ENCODE measurements at places on chromosomes 4 and X.

GRCh38 chr4:42425146-42426065, 28.1 kb downstream of the SHISA3 start:
- DNase-seq, result no peak

DNA sequence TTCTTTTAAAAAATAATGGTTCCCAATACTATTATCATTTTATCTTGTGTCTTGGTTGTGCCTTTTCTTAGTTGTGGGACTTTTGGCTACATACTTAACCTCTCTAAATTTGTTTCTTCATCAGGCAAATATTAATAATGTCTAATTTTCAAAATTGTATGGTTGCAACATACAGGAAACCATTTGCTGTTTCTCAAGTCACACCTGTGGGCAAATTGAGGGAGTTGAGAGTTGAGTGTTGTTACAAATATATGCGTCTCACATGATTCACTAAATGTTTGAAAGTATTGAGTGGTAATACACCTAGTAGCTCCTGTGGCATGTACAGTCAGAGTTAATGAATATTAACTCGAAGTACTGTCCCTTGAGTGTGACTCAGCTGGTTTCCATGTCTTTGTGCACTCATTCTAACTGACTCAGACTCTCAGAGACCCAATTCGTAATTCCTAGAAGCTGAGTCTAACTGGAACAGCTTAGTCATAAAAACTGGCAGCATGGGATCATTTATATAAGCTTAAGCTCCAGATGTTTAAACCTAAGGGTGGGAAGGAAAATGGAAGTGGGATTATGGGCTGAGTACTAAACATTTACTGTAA, 802.4 kb downstream of the TRIML1 start:
- DNase-seq, result no peak

GRCh38 chr4:121148000-121148399, 16.1 kb downstream of the TNIP3 start:
- DNase-seq, result no peak

DNA sequence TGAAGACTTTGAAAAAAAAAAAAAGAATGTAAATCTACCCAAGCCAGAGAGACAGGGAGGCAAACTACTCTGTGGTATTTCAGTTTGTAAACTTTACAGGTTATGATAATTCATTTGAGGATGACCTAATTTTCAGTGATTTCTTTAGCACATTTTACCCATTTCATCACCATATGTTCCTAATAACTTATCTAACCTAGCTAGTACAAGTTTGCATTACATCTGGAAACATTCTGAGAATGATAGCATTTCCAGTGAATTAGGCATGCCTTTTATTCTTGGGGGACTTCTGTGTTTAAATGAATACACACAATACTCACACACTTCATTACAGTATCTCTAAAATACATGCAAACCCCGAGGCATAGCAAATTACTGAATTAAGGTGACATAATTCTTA, 1055.5 kb downstream of the PCDH18 start:
- no peak for DNase-seq

DNA sequence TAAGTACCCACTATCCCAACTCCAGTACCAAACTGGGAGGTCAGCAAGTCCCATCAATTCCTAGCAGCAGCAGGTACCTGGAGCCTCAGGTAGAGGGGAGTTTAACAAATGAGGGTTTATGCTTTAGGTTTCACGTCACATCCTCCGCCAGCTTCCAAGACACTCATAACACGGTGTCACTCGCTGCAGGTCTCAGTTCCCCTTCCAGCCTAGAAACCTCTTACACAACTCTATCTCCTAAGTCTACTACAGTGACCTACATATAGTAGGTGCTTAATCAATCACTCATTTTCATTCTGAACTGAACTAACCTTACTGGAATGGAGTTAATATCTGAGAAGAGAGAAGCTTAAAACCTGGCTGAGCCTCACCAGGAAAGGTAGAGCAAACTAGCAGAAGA, 96.0 kb downstream of the EFHC2 start:
- DNase-seq, result no peak

DNA sequence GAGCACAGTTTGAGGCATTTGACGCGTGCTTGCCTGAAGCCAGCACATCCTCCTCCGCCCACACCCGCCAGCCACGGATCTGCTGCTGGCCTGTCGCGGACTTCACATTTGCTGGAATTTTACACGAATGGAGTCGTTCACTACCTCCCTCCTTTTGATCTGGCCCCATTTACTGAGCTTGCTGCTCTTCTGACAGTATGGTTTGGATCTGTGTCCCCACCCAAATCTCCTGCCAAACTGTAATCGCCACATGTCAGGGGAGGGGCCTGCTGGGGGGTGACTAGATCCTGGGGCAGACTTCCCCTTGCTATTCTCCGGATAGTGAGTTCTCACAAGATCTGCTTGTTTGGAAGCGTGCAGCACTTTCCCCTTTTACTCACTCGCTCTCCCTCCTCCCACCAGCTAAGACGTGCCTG, 19.9 kb upstream of the CPLX1 start:
- no peak for DNase-seq

- no peak for DNase-seq
Observed at GRCh38 chr4:59127743-59128142, 2017.6 kb upstream of the IGFBP7 start.
